Esophagus muscularis mucosa (tissue), 4 donors: ENCODE measurements at places on chromosomes 1 and 21. TPM values are rescaled to one million over a fixed set of nuclear protein-coding genes. Genes with fewer than 3 reads are reported as not detected.

Gene LDLRAD1
- not detected for total RNA-seq

Gene SMIM11
- total RNA-seq = 11.7 TPM

Gene LCE1F
- total RNA-seq = not detected

Gene VWA5B1
- total RNA-seq = not detected

Gene RCSD1
- 18.7 TPM for total RNA-seq

Gene SPRR5
- not detected for total RNA-seq

Gene OR6K3
- not detected for total RNA-seq

GRCh38 chr1:211928993-211929637, 98.6 kb upstream of the LPGAT1 start:
- no peak for DNase-seq

DNA sequence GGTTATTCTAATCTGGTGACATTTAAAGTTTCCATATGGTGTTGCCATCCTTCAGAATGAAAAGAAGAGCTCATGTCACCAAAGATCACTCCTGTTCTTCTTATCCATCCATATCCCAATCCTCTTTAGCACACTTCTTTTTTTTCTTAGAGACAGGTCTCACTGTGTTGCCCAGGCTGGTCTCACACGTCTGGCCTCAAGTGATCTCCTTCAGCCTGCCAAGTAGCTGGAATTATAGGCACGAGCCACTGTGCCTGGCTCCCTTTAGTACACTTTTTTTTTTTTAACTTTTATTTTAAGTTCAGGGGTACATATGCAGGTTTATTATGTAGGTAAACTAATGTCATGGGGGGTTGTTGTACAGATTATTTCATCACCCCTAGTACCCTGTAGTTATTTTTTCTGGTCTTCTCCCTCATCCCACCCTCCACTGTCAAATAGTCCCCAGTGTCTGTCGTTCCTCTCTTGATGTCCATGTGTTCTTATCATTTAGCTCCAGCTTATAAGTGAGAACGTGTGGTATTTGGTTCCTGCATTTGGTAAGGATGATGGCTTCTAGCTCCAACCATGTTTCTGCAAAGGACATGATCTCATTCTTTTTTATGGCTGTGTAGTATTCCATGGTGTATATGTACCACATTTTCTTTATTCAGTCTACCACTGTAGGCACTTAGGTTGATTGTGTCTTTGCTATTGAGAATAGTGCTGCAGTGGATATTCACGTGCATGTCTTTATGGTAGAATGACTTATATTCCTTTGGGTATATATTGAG, 40.6 kb downstream of the CTTNBP2NL start:
- no peak for DNase-seq

- no peak for DNase-seq
Measured at GRCh38 chr1:46517010-46517600, 27.5 kb downstream of the DMBX1 start.
